Mesendoderm (in vitro differentiated cells): ENCODE measurements at places on chromosomes 3 and 15.

- no peak for DNase-seq
Observed at GRCh38 chr3:138687236-138687635, 78.7 kb downstream of the FAIM start.

GRCh38 chr3:79081335-79081734, 686.5 kb downstream of the ROBO1 start:
- DNase-seq, result no peak

- DNase-seq, result no peak
Observed at GRCh38 chr3:138768946-138769345, 65.8 kb downstream of the PIK3CB start.

DNA sequence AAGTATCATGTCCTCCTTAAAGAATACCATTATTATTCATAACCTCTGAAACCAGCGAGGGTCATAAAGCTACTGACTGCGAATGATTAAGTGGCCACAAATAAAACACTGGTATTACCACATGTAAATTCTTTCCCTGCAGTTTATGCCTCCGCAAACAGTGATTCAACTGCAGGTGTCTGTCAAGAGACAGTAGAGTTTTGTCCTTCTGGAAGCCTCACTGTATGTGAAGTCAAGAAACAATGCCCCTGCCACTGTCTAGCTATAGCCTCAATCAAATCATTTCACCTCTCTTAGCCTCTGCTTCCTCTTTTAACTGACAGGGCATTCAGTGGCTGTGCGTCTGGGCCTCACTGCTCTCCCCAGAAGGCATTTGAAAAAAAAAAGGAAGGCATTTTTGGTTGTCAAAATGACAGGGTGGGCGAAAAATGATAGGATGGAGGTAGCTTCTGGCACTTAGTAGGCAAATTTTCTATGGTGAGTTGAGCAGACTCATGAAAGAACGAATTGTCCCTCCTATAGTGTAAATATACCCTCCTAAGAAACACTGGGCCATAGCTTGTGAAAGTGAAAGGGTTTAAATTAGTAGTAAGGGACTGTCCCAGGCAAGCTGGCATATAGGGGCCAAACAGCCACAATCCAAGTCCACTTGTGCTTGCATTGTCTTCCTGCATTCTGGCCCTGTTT, 66.7 kb downstream of the FILIP1L start:
- DNase-seq, result no peak

GRCh38 chr3:62462104-62462762, 88.9 kb upstream of the FEZF2 start:
- DNase-seq, result no peak

DNA sequence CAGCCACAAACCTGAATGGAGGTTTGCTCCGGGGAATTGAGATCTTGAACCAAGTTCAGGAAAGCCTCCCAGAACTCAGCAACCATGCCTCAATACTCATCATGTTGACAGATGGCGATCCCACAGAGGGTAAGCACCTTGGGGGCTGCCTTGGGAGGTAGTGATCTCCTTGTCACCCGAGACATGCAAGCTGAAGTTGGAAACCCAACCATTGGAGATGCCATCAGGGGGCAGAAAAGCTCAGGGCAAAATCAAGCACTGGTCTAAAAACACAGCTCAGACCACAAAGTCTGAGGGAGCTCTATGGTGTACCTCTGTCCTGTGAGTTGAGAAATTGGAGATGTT, 5.8 kb downstream of the ITIH1 start:
- no peak for DNase-seq

DNA sequence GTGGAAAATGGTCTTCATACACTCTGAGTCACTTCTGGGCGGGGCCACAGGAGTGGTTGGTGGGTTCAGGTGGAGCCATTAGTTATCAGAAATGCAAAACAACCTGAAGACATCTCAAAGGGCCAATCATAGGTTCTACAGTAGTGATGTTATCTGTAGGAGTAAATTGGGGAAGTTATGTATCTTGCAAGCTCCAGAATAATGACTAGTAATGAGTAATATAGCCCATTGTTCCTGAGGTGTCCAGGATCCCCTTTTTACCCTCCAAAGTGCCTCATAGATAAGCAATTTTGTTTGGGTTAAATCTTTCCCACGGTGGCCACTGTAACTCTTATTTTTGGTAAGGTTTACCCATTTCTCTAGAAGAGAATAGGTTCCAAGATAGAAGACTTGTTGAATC, 91.7 kb downstream of the PIK3R4 start:
- no peak for DNase-seq

- no peak for DNase-seq
Observed at GRCh38 chr3:55159711-55160110, 231.9 kb upstream of the LRTM1 start.

DNA sequence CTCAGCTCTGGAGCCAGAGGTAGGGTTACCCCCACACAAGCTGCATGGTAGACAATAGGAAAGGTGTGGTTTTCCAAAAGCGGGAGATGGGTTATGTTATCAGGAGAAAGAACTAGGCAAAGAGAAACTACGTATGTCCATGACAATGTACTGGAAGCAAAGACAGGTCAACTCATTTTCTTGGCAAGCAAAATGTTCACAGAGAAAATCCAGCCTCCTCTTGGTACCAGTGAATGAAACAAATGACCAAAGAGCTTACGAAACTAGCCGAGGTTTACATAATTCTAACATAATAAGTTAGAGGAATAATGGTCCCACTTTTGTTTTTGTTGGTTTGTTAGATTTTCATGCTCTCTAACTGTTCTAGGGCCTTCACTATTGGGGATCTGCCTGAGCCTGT, 338.1 kb upstream of the TGFBR2 start:
- DNase-seq, result no peak

DNA sequence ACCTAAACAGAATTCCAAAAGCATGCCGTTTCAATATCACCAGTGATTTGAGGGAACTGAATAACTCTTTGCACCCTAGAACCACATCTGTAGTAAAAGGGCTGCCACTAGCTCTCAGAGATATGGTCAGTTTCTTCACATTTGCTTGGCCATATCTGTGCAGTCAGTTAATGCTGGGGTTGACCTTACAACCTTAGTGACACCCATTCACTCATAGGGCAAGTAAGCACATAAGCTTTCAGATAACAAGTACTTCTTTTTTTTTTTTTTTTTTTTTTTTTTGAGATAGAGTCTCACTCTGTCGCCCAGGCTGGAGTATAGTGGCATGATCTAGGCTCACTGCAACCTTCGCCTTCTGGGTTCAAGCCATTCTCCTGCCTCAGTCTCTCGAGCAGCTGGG, 20.4 kb upstream of the FSIP1 start:
- DNase-seq, result no peak

DNA sequence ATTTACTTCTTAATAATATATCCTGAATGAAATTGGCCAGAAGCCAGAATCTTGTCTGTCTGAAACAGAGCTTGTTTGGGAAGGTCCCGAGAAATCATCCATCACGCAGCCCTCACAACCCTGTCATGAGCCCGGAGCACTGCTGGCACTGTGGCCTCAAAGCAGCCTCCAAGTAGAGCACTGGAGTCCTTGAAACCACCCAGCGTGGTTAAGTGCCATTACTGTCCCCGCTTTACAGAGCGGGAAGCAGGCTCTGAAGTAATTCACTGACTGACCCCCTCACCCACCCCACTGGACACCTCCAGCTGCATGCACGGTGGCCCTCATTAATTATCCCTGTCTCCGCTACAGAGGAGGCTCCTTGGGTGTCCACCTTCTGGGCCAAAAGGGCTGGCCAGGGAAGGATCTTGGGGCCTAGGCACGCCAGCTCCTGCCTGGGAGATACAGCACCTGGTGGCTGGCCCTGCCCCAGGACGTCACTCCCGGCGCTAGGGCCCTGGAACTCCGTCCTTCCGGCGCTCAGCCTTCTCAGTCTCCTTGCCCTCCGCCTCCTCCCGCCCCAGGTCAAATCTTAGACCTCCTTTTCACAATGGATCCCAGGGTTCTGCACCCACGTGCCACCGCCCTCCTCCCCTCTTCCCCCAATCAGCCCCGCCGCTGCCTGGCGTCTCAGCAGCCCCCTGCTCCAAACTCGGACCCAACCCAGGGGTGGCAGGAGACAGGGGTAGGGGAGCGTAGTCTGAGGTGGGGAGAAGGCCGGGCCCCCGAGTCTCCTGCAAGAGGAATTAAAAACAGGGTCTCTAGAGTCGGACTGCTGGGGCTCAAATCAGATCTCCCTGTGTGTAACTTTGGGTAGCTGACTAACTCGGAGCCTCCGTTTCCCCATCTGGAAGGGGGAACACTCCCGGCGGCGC, 1.1 kb downstream of the TKT start:
- peak; percentile 89 for DNase-seq
